Fibroblast of upper back skin (primary cell): ENCODE measurements at places on chromosomes 11 and 22.

DNA sequence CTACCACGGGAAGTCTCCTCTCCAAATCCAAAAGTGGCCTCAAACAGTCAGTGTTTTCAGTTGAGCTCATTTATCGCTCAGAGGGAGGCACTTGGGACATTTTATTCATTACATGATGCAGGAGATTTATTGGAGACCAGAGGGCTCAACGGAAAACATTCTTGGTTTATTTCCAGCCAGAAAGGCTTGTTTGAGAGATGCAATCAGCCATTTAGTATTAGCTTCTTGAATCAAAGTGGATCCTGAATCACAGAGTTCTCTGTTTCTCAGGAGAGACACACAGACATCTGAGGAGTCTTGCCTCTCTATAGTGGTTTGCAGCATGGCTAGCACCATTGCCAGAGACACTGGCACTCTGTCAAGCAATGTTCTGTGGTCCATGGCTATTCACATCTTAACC is 31.5 kb downstream of the CD44 start:
- peak; percentile 81 for DNase-seq

DNA sequence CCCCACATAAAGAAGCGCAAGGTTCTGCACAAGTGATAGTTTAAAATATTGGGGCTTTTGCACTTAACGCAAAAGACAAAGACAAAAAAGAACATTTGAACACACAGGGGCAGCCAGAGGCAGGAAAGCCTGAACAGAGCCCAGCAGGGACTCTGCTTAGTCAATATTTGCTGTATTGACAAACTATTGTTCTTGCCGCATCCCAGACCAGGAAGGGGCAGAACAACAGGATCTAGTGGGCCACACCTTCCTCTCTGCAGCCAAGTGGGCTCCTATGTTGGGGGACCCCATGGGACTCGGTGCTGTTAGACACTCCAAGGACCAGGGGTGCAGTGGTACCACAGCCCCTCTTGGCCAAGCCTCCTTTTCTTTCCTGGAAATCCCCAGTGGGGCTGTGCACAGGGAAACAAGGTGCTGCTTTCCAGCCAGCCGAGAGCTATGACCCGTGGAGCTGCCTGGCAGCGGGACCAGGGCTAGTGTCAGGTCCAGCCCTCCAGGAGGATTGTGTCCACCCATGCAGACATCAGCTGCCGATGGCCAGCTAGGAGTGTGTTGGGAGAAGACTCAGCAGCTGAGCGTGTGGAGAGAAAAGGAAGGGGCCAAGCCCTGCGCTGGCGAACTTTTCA is 43.3 kb upstream of the ANO1 start:
- DNase-seq, result no peak

DNA sequence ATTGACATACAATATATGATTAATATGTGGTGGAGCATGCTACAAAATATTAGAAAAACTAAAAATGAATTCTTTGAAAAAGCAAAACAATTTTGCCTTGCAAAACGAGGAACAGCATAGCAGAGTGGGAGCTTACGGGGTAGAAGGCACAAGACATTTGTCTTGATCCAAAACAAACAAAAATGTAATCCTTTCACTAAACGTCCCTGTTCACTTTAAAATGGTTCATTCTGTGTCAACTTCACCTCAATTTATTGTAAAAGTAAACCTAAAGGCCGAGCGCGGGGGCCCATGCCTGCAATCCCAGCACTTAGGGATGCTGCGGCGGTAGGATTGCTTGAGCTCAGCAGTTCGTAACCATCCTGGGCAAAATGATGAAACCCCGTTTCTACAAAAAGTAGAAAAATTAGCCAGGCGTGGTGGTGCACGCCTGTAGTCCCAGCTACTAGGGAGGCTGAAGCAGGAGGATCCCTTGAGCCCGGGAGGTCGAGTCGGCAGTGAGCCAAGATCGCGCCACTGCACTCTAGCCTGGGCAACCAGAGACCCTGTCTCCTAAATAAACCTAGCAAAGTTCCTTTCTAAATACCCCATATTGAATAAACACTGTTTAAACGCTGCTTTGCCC is 2.0 kb downstream of the PRDM10 start:
- no peak for DNase-seq

DNA sequence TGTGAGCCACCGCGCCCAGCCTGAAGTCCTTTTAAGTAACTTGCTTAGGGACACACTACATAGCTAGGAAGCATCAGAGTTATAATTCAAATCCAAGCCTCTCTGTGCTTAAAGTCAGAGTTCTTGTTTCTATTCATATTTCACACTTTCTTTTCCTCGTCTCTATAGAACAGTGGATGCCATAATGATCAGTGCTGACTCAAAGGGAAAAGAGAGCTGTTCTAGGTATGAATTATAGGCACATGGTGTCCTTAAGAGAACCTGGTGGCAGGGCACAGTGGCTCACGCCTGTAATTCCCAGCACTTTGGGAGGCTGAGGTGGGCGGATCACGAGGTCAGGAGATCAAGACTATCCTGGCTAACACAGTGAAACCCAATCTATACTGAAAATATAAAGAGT is 400.2 kb upstream of the DDI1 start:
- DNase-seq, result no peak

DNA sequence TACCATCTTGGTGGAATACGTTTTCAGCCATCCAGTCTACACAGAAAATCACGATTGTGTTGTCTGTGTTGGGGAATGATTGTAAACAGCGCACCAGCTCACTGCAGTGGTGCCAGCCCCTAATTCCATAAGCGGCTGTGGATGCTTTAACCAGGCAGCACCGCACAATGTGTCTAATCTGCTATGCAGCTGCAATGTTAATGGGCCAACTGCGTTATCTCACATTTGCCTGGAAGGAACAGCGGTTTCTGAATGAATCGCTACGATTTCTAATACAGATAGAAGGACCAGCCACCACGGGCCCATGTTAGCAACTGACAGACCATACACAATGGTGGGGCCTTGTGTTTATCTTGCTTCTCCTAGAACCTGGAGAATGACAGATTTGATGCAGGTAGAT is 384.5 kb upstream of the KIRREL3 start:
- DNase-seq, result no peak

DNA sequence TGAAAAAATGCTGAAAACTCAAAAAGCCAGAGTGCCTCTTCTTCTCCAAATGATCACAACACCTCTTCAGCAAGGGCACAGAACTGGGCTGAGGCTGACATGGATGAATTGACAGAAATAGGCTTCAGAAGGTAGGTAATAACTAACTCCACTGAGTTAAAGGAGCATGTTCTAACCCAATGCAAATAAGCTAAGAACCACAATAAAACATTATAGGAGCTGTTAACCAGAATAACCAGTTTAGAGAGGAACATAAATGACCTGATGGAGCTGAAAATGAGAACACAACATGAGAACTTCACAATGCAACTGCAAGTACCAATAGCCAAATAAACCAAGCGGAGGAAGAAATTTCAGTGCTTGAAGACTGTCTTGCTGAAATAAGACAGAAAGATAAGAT is 9.2 kb downstream of the OR56B4 start:
- DNase-seq, result no peak

DNA sequence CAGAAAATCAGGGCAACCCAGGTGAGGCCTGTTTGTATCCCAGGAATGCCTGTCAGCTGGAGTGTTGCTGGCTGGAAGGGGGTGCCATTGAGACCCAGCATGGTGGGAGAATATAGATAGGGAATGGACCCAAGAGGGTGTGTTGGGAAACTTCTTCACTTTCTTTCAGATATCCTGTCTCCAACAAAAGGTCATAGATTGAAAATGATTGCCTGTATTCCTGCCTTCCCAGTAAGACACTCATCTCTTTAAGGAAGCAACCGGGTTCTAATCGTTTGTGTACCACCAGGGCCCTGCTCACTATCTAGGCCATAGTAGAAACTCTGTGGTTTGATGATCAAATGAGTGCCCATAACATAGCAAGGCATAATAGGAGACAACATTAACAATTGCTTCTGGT is at the start of gene OR51I1:
Gene OR51I1, minus strand, starts transcription at position 101 of the 400 bp plus-strand sequence. Its CDS starts 0 bp downstream, at position 101.
- DNase-seq, result no peak

DNA sequence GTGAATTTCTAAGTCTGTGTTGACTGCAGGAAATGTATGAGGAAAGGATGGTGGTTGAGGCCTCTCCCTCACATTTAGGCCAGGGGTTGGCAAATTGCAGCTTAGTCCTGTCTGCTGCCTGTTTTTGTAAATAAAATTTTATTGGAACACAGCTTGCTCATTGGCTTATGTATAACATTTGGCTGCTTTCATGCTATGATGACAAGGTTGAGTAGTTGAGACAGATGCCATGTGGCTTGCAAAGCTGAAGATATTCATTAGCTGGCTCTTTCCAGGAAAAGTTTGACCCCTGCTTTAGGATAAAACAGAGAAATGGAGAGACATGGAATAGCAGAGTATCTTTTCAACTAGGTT is 46.2 kb downstream of the BCR start:
- no peak for DNase-seq

GRCh38 chr11:128200467-128200866 is 386.9 kb downstream of the ETS1 start:
- no peak for DNase-seq

- DNase-seq, result no peak
These were observed 13.7 kb downstream of the NFRKB start for GRCh38 chr11:129881570-129882170.

GRCh38 chr22:30423959-30424533 is 1.5 kb upstream of the MTFP1 start:
- DNase-seq, result peak; percentile 100

DNA sequence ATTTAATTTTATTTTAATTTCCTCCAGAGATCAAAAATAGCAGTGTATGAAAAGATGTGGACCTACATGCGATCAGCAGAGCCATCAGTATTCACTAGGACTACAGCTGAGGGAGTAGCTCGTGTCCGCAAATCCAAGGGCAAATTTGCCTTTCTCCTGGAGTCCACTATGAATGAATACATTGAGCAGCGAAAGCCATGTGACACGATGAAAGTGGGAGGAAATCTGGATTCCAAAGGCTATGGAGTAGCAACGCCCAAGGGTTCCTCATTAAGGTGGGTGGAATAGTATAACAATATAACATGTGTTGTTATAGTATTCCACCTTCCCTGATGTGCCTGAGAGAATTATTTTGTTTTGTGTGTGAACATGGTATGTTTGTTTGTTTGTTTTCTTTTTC is 88.3 kb downstream of the MSANTD4 start:
- DNase-seq, result no peak

DNA sequence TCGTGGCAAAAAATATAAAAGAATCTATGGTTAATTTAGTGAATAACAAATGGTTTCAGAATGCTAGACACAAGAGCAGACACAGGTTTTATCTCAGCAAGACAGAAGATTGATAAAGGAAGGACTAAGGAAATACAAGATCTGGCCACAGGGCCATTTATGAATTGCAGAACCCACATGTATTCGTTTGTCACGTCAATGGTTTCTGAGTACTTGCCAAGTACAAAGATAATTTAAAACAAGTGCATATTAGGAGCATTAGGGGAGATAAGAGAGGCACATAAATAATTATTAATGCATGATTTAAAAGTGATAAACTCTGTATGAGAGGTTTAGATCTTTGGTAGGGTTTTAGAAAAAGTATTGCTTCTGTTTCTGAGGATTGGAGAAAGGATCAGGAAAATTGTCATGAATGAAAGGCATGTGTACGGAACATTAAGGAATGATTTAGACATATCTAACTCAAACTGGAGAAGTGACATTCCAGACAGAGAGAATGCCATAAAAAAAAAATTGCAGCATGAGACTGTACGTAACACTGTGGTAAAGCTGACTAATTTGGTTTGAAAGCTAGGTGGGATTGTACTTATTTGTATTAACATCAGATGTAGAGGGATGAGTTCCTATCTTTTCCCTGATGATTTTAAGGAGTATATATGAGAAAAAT is 727.1 kb downstream of the NELL1 start:
- DNase-seq, result no peak

DNA sequence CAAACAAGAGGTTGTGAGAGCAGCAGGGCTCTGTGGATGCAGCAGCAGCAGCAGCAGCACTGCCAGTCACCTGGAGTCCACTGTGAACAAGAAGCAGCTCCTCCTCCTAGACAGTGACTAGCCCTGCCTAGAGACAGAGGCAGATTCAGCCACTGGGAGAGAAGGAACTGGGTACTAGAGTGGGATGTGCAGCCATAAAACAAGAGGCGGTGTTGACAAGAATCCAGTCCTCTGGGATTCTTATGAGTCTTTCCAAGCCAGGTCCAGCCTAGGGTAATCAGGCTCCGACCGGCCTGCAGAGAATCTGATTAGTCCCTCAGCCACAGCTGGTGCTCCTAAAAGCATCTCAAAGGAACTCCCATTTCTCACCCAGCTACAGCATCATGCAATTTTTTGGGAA is 83.9 kb upstream of the USP47 start:
- peak; percentile 10 for DNase-seq
